ENCODE measurements at places on chromosomes 1 and 21.

- no peak for DNase-seq
Observed at GRCh38 chr1:152487871-152488270, 22.7 kb upstream of the LCE5A start.

DNA sequence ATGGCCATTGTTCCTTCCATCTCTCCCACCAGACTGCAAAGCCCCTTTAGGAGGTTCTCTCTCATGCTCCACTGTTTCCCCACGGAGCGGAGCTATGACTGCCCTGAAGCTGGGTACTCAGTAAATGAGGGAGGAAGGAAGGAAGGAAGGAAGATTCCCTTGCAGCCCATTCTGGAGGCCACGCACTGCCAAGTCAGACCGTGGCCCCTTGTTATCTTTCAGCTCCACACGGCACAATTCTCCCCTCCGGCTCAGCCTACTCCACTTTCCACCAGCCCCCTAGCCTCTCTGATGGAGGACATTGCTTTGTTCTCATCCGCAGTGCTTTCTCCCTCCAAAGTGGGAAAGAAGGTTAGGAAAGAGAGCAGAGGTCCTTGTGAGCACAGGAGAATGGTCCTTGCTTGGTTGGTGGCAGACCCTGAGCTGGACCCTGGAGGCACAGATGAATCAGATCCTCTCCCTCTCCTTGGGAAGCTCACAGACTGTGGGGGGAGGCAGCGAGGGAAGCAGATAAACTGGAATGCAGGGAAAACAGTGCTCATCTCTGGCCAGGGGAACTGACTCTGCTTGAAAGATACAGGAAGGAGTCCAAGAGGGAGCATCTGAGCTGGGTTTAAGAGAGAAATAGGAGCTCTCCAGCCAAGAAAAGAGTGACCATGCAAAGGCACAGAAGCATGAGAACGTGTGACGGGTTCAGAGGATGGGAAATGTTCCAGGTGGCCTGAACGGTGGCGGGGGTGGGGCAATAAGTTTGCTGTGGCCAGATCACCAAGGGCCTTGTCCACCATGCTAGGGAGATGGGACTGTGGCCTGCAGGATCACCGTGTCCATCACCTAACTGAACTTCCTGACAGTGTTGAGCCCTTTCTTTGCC lies 52.6 kb downstream of the GLIS1 start:
- DNase-seq, result no peak

GRCh38 chr1:197390856-197391255 lies 122.8 kb downstream of the CRB1 start:
- no peak for DNase-seq

DNA sequence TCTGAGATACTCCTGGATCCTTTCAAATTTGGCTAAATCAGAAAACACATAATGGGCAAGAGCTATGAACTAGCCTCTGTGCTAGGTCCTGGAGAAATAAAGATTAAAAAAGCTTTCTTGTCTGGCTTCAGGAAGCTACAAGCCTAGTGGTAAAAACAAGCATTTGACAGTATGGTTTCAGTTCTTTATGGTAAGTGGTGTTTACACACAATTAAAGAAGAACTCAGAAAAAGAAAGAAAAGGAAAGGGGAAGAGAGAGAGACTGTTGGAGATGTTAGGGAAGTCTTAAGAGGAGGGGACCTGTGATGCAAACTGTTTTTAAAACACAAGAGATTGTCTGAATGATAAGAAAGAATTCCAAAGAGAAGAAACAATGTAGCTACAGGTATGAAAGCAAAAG lies 1.8 kb downstream of the OR10J1 start:
- DNase-seq, result no peak

DNA sequence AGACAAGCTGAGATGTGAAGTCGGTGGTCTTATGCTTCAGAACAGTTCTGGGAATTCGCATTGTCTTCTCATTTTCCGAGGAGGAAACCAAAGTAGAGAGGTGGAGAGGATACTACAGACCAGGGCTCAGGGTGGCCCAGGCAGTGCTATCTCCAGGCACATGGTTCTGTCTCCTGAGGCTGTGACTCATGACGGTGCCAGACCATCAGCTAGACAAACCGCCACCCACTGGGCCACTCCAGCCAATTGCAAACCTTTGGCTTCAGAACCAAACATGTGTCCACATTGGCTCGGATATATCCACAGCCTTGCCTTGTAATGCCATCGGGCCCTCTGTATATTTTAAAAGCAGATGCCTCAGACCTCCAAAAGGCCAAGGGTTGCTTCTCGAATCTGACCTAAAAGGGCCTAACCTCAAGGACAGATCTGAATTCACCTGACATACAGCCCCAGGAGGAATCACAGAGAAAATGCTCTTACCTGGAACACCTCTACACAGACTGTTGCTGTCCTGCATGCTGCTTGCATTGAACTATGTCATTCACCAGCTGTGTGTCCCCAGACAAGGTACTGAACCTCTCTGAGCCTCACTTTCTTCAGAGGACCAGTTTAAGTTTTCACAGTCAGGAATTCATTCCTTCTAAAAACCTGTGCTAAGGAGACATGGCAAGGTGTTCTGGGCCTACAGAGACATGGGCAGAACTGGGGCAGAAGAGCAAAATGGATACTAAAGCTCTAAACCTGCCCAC lies 224.9 kb upstream of the JUN start:
- no peak for DNase-seq

GRCh38 chr1:24779689-24780464 lies 34.6 kb downstream of the CLIC4 start:
- no peak for DNase-seq

DNA sequence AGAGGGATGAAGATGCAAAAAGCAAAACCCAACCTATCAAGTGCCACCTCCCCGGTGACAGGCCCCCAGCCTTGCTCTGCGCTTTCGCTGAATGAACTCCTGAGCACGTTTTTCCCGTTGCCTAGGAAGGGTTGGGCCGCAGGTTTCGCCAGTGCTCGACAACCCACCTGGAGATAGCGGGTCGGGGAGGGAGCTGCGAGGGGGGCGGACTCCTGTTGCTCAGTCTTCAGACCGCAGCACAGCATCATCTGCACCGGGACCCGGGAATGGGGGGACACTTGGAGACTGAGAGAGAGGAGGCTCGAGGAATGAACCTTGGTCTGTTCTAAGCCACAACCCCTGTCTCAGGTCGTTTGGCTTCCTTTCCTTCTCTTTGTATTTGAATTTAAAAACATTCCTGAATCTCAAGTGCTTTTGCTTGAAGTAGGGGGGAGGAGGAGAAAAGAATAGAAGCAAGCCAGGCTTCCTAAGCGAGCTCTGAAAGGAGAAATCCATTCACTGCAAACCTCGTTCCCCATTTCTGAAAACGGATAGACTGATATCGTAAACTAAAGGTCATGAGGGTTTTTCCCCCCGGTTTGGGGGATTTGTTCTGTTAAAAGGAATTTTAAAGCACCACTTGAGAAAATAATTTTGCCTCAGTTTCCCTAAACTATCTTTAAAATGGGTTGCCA lies 1.2 kb downstream of the AK5 start:
- DNase-seq, result no peak

DNA sequence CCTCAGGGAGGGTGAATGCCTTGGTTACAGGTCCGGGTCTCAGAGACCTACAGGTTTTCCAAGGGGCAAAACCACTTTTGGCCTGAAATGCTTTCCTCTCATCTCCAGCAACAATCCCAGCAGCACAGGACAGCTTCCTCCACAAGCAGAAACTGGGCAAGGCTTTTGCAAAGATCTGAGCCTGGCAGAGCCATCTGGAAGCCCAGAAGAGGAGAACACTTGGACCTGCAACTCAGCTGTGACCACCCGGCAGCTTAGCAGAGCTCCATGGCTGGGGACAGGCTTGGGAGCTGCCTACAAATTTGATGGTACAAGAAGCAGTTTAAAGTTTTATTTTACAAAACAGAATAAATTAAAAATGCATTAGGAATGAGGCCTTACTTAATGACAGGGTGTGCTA lies 90.0 kb upstream of the KCND3 start:
- no peak for DNase-seq

- no peak for DNase-seq
Observed at GRCh38 chr1:156117414-156118176, 3.1 kb downstream of the LMNA start.

DNA sequence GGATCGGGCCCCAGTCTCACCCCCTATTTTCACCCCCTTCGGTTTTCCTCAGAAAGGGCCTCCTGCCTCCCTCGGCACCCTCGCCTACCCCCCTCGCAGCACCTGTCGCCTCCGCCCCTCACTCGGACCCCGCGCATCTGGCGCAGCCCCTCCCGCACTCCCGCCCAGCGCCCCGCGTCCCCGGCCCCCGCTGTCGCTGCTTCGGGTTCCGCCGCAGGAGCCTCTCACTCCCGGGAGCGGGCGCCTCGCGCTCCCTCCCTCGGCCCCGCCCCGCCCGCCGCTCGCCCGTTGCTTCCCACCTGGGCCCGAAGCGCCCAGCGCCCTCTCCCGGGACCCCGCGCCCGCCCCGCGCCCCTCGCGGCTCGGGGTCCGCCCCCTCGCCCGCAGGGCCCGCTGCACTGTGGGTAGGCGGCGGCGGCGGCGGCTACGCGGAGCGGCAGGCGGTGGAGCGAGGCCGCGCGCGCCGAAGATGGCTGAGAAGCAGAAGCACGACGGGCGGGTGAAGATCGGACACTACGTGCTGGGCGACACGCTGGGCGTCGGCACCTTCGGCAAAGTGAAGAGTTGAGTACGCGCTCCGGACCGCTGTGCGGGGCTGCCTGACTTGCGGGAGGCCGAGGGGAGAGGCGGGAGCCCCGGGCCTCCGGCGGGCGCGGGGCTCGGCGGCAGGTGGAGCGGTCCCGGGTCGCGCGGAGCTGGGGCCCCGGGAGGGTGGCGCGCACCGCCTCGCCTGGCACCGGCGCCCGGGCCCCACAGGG lies at the start of gene PRKAA2:
PRKAA2 (plus strand) TSS at position 396 of the 758 bp plus-strand sequence; CDS start at position 470, 74 bp downstream.
- DNase-seq, result peak; percentile 64

GRCh38 chr1:158150523-158150922 lies 30.2 kb upstream of the CD1D start:
- no peak for DNase-seq

DNA sequence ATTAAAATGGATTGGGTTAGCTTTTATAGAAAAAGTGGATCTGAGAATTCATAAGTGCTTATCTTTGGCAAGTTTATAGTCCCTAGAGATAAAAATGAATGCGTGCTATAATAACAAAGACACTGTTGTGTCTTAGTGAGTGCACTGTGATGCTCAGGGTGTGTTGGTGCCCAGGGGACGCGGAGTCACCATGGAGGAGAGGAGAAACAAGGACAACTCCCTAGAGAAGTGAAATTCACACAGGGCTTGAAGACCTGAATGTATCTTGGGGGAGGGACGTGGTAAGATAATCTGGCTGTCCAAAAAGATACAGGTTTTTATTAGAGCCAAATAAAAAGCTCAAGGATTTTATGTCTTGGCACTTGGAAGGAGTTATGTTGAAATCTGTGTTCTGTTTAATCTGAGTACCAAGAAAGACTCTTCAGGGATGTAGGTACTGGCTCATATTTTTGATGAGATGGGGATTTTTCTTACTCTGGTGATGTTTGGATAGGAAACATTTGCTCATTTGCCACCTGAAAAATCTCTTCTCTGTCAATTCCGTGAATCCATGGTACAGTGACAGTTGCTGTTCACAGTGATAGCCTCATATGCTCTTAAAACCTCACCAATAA lies 9.6 kb downstream of the SMYD2 start:
- no peak for DNase-seq

DNA sequence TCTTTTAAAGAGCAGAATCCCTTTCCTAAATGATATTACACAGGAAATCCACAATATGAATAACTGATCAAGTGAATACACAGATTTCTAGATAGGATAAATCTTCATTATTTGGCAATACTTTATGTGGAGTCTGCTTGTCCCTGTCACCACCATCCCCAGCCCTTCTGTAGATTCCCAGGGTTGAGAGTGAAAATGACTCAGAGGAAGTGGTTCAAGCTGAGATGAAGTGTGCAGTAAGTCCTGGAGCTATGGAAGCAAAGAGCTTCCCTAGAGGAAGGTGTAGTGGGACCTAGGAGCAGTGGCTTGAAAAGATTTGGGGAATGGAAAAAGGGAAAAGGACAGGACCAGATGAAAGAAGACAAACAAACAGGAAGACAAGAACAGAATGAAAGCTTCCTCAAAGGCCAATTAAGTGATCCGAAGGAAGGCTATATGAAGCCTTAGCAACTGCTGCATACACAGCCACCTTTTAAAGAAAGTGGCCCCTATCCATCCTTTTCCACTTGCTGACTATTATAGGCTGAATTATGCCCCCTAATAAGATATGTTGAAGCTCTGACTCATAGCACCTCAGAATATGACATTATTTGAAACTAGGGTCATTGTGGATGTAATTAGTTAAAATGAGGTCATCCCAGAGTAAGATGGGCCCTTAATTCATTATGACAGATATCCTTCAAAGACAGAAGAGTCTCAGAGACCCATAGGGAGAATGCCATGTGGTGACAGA lies 96.5 kb upstream of the CAMK1G start:
- no peak for DNase-seq

DNA sequence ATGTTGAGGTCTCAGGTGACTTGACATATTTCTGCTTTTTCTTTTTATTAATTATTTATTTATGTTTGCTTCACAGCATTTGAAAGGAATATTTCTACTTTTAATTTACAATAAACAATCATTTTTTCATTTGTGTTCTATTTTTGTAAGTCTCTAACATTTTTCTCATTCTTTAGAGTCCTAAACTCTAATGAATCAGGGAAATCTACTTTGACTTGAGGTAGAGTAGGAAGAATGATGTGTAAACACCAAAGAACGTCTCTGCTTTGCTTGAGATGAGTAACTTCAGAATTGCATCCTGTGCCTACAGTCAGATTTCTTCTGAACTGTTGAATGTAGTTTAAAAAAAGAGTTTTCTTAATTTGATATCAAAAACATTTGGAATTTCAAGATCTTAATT lies 65.2 kb downstream of the CNST start:
- DNase-seq, result no peak

GRCh38 chr1:112581586-112582192 lies 37.3 kb downstream of the ST7L start:
- DNase-seq, result no peak

- DNase-seq, result no peak
Observed at GRCh38 chr1:221515496-221515895, 226.4 kb downstream of the DUSP10 start.

GRCh38 chr1:174266476-174266875 lies 107.2 kb downstream of the RABGAP1L start:
- DNase-seq, result no peak

GRCh38 chr1:56666112-56666608 lies 21.0 kb downstream of the PRKAA2 start:
- DNase-seq, result no peak

- no peak for DNase-seq
Observed at GRCh38 chr1:111878091-111878490, 111.4 kb downstream of the KCND3 start.

- no peak for DNase-seq
Observed at GRCh38 chr1:37288900-37289299, 185.5 kb upstream of the ZC3H12A start.

All from C1 segment of cervical spinal cord (tissue), 14 donors.